ENCODE measurements at places on chromosomes 1 and 21. TPM values are rescaled to one million over a fixed set of nuclear protein-coding genes. Genes with fewer than 3 reads are reported as not detected.

The FAM163A gene
- total RNA-seq: not detected

The SPRR1A gene
- total RNA-seq: not detected

The CACNA1E gene
- under 0.01 TPM for total RNA-seq

The LRRN2 gene
- not detected for total RNA-seq

The C1orf232 gene
- not detected for total RNA-seq

The KRTAP19-7 gene
- total RNA-seq: not detected

The TMEM82 gene
- total RNA-seq: not detected

The BATF3 gene
- 0.59 TPM for total RNA-seq

The PPIH gene
- total RNA-seq: 17.4 TPM

The TRIM67 gene
- total RNA-seq: 0.29 TPM

Data from osteoblast (primary cell).